NCI-H2081 treated with DMSO at 0.1 percent for 48 hours (cell line): ENCODE measurements at places on chromosomes 7 and 10.
A peak's percentile ranks its signal among the peaks of the same experiment; 100 is the strongest.

GRCh38 chr10:87691506-87692070 lies 31.9 kb downstream of the PAPSS2 start:
- DNase-seq = no peak

- DNase-seq = no peak
Measured at GRCh38 chr10:101146392-101147251, 15.5 kb downstream of the TLX1 start.

- no peak for DNase-seq
Measured at GRCh38 chr10:113735913-113736312, 15.6 kb upstream of the PLEKHS1 start.

DNA sequence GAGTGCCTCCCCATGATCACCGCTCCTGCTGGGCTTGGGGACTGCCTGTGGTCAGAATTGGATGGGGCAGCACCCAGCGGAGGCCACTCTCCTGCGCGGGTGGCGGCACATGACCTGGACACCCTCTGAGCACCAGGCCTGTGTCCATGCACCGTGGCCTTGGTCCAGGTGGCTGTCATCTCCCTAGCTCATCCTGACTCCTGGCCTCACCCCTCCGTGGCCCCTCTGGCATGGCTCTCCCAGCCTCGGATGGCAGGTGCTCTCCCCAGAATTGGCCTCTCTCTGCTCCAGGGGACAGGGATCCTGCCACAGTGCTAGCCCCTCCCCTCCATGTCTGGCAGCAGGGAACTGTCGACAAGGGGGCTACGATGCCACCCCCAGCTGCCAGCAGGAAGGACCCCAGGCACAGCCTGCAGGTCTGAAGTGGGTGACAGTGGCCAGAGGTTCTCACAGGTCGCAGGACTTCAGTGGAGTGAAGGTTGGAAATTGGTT lies 37.2 kb upstream of the BTBD16 start:
- no peak for DNase-seq

GRCh38 chr10:36185097-36185496 lies 543.0 kb upstream of the FZD8 start:
- DNase-seq = no peak

DNA sequence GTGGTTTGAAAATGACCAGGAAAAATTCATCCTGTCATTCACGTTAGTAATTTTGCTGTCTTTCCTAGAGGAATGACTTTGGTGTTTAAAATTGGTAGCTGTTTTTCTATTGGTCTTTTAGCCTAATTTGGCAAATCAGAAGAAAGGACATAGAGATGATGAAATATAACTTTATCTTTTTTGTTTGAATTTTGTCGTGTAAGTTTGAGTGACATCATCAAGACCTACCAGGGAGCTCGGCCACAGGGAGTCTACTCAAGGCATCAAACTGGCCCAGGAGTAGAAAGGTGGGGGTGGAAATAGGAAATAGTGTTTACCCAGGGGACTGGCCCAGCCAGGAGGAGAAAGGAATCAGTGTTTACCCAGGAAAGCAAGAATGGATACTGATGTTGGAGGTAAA lies 21.0 kb upstream of the TSPAN14 start:
- DNase-seq = no peak

GRCh38 chr10:43793704-43794103 lies 145.0 kb upstream of the ZNF32 start:
- no peak for DNase-seq

DNA sequence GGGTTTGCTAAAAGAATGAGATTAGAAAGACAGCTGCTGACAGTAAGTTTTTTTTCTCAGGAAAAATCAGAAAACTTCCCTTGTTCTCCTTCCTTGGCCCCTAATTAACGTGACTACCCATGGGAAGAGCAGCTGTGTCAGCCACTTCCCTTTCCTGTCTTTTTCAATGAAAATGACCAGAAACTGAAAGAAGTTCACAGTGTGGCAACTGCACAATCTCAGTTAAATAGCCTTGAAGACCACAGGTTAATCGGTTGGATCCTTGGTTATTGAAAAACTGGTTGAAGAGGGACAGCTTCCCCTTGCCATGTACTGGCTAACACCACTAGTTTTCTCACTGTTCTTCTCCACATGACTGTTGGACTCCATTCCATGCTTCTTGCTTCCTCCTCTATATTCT lies 148.8 kb upstream of the AGR3 start:
- DNase-seq = no peak

- no peak for DNase-seq
Measured at GRCh38 chr10:52769966-52770365, 2.6 kb downstream of the MBL2 start.

DNA sequence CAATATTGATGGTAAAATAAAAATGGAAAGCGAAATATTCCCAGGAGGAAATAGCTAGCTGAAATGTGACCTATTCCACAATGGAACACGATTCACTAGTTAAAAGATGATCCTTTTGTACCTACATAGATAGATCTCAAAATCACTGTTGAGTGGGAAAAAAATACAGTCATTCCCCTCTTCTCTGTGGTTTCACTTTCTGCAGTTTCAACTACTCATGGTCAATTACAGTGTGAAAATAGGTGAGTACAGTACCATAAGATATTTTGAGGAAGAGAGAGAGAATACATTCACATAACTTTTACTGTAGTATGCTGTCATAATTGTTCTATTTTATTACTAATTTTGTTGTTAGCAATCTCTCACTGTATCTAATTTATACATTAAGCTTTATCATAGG lies 56.0 kb upstream of the COL13A1 start:
- no peak for DNase-seq

- no peak for DNase-seq
Measured at GRCh38 chr10:104308439-104308903, 29.8 kb downstream of the ITPRIP start.

DNA sequence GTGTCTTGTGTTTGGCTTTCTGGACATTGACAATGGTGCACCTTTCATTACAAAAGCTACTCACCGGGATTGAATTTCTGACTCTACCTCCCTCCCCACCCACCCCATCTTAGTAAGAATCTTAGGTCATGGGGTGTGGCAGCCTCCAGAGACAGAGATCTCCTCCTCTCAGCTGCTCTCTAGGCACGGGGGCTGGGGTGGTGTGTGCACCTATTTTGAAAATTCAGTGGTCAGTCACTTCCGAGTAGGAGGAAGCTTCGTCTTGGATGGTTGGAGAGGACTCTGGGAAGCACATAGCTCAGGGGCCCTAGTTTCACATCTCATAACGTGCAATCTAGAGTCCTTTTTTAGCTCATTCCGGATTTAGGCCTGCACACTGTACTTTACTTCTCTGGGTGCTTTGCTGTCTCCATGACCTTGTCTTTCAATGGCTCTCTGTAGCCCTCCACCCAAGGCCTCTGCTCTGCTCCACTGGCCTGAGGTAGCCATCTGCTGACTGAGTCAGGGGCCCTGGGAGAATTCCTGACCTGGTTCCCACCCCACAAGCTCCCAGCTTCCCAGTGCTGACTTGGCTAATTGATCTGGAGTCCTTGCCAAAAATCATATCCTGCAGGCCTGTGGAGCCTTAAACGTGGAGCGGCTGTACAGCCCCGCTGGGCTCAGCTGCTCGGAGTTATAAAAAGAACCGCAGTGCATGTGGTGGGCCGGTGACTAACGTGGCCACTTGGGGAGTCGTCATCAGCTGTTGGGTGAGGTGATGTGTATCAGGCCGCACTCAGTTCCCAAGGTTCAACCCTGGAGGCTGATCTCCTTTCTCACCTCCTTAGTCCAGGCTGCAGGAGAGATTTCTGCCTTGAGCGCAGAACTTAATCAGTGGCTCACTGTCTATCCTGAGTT lies 19.3 kb upstream of the ADAMTS14 start:
- DNase-seq = no peak

- no peak for DNase-seq
Measured at GRCh38 chr7:37683246-37684120, at the start of gene GPR141. Gene GPR141, plus strand, starts transcription at chr7:37683766. Its CDS starts 56,628 bp downstream, at chr7:37740394.

DNA sequence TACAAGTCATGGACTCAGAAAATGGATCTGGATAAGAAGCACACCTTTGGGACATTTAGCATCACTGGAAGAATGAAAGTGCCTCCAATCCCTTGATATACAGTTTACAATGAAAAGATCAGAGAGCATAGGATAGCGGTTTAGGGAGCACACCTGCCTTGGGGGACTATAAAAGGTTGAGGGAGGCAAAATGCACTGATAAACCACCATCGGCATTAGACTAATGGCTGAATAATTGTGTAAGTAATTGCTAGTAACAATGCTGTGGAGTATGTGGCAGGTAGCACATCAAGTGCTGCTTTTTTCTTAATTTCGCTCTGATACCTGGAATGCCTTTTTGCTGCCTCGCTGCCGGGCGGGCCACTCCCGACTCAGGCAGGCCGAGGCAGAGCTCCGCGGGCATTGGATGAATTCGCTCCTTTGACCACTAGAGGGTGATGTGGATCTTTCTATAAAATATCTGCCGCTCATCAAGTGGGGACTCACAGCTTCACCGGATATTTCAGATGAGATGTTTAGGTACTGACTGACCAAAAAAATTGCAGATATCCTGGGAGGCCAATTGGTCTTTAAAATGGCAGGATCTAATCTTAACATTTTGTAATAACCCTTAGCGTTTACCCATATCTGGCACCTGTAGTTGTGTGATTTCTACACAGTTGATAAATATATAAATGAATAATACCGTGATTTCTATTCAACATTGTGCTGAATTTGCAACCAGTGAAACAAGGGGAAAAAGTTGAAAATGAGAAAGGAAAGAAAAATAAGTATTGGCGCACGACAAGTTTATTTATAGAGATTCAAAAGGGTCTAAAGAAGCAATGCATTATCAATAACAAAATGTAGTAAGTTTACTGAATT lies 116.8 kb upstream of the PRSS1 start:
- DNase-seq = peak; percentile 51

DNA sequence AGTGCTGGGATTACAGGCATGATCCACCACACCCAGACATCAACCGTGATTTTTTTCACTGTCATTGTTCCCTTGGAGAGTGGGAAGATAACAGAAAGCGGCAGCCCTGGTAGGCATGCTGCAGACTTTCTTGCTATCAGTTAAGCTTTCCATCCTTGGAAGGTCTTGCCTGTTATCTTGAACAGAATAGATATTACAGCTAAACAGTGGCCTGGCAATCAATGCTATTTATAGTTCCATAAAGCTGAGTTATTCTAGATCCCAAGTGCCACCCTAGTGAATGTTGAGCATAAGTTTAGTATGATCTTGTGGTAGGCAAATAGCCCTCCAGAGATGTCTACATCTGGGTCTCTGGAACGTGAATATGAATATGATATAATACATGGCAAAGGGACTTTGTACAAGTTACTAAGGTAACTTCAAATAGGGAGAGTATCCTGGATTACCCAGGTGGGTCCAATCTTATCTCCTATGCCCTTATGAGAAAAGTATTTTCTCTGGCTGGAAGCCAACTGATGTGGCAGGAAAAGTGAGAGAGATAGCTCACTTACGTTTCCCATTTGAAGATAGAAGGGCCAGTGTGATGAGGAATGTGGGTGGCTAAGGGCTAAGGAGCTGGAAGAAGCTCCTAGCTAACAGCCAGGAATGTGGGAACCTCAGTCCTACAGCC lies 609.1 kb upstream of the IGFBP3 start:
- no peak for DNase-seq

DNA sequence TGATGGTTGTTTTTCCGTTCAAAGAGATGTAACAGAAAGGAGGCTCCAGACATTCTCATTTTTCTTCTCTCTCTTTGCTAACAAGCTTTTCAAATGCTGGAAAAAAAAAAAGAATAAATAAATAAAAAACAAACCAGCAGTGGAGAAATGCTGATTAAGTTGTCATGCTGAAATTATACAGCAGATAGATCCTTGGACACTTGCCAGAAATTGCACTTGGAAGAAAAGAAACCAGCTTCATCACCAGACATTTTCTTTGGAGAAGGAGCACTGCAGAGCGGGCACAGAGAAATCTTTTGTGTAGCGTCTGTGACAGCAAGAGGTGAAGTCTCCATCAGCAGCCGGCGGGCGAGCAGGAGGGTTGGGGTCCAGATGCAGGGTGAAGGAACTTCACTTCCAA lies 55.8 kb downstream of the CLRN3 start:
- no peak for DNase-seq

DNA sequence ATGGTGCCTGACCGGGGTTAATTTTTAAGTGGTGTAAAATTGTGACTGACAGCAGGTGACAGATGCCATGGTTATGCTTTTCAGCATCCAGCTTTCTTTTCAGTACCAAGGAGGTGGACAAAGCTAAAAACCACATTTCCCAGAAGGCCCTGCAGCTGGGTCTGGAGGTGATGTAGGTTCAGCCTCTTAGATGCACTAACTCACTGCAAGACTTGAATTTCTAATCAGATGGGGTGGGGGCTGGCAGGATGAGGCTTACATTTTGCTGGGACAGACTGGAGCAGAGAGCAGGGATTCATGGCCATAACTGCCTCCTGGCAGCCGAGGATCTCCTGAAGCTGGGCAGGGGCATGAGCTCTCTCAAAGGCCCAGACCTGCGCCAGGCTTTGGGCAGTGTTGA lies 52.4 kb downstream of the PDIA4 start:
- no peak for DNase-seq

DNA sequence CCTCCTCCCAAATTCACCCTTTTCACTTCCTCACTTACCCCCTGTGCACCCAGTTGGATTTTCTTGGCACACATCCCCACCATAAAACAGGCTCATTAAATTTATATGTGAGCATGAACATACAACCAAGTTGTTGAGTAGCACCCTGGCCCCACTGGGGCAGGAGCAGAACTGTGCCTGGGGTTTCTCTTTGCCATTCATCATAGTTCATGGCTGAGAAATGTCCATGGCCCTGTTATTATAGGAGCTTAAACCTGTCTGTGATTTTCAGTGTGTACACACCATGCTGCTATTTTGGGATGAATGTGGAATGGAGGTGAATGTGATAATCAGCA lies 618.8 kb downstream of the LRMDA start:
- peak; percentile 30 for DNase-seq

DNA sequence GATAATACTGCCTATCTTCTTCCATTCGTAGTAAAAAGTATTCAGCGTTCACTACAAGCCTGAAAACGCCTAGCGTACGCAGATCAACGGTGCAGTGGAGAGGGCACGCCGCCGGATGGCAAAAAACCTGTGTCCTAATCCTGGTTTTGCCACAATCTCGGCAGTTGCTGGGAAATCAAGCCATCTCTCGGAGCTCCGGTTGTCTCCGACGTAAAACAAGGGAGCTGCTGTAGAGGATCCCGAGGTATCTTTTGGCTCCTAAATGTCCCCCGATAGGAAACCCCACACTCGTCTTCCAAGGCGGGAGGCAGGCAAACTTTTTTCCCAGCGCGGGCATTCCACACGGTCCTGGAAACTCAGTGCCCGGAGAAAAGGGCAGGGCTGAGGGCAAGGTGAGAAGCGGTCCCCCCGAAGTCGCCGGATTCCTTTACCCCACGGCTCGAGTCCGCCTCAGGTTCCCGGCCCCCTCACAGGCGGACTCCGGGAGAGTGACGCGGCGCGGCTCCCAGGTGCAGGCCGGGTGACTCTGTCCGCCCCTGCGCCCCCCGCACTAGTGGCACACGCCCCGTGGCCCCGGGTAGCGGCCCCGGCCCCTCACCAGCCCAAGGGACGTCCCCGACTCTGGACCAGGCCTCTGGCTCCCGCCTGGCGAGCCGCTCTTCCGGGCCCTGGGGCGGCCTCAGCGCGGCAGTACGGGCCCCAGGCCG lies 649 bp downstream of the IDE start:
- DNase-seq = no peak
